ENCODE measurements at places on chromosomes 2 and 18.

- DNase-seq: no peak
These were observed 5.1 kb downstream of the CHPF start for GRCh38 chr2:219538504-219538951.

- no peak for DNase-seq
These were observed 541.2 kb upstream of the POU3F3 start for GRCh38 chr2:104312684-104313083.

- DNase-seq: no peak
These were observed 845.6 kb upstream of the CNTNAP5 start for GRCh38 chr2:123179526-123179925.

GRCh38 chr2:74037379-74037860 lies 52.7 kb downstream of the TET3 start:
- no peak for DNase-seq

GRCh38 chr2:156356014-156356754 lies 23.7 kb upstream of the NR4A2 start:
- DNase-seq: no peak

- no peak for DNase-seq
These were observed 40.4 kb downstream of the C1QL2 start for GRCh38 chr2:119117891-119118882.

DNA sequence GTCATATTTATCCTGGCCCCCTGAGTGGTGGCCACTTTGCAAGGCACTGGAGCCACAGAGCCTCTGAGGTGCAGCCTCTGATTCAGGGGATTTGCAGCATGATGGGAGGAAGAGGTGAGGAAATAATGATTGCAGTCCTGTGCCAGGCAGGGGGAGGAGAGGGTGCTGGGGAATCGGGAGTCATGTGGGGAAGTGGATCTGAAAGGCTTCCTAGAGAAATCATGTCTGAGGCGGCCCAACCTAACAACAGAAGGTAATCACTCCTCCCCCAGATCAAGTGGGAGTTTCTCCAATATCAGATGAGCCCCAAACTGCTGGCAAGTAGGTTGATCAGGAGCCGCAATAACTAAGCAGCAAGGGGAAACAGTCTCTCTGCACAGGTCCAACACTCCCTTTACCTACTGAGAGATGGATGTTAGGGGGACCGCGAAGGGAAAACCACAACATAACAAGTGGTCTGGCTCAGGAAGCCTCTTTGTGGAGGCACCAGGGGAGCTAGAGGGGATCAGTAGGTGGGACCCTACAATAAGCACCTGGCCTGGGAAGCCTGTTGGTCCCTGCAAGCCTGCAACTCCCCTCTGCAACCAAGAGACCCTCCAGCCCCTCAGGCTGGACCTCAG lies 71.8 kb upstream of the NPAS2 start:
- no peak for DNase-seq

DNA sequence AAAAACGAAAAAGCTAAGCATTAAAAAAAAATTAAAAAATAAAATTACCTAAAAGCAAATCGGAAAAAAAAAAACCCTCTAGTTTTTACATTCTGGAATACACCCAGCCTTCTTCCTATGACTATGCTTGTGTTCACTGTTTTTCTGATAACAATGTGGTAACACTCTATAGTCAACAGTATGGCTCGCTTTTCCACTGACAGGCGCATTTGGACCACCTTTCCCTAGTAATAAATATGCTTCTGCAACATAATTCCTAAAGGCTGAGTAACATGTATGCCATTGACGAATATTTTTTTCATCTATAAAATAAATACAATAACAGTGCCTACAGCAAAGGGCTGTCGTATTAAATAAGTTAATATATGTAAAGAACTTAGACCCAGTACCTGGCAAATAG lies 27.9 kb downstream of the NOL10 start:
- DNase-seq: no peak

DNA sequence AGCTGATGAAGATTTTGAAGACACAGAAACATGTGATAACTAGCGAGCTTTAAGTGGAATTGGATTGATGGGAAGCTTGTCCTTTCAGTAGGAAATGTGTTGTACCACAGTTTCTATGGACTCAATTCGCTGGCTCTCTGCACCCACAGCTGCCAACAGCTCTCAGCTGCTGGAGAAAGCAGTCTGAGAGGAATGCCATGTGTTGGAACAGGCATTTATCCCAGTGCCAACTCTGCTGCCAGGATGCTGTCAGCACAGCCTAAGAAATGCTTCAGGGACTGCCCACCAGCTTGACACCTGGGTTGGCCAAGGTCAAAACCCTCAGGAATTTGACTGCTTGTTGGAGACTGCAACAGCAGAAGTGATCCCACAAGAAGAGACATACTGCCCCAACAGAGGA lies 193.0 kb upstream of the THSD7B start:
- DNase-seq: no peak

DNA sequence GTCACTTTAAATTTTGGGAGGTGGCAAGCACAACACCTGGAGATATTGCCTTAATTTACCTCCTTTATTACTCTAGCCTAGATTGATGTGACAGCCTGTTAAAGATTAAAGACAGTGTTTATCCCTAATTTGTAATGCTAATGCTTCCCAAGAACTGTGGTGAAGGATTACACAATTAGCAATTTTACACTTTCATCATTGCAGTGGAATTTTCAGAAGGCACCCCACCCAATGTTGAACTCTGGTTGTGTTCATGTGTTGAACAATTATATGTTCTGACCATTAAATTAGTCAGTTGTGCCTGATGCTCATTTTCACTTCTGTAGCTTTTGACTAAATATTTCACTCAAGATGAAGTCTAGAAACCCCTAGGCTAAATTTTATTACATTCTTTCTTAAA lies 317.1 kb upstream of the CWC22 start:
- DNase-seq: no peak

DNA sequence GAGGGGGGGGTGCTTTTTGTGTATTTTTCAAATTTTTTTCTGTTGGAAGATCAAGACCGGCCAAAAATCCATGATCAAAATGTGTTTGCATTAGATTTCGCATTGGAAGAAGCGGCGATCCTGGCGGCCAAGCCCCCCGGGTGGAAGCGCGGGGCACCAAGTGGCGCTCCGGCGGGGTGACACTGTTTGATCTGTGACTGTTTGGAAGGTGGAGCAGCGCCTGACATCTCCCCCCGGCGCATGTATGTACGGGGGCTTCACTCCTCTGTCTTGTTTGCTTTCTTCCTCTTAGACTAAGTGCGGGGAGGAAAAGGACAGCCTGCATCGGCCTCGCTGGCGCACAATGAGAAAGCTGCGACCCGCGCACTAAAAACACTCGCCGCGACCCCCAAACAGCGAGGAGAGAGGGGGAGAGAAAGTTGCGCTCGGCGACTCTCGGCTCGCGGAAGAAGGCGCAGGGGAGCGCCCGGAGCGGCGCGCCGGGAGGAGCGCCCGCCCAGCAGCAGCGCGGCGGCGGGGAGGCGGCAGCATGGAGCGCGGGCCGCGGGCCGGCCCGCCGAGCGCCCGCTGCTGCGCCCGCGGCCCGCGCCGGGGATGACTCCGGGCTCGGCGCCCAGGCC lies 515 bp downstream of the TSHZ1 start:
- no peak for DNase-seq

GRCh38 chr18:9535430-9535991 lies 60.2 kb downstream of the RALBP1 start:
- DNase-seq: no peak

GRCh38 chr2:151280271-151280670 lies 9.2 kb downstream of the NMI start:
- DNase-seq: no peak

GRCh38 chr2:1698188-1698945 lies 45.9 kb downstream of the PXDN start:
- no peak for DNase-seq

GRCh38 chr2:157460897-157461296 lies 17.0 kb upstream of the CYTIP start:
- DNase-seq: no peak

DNA sequence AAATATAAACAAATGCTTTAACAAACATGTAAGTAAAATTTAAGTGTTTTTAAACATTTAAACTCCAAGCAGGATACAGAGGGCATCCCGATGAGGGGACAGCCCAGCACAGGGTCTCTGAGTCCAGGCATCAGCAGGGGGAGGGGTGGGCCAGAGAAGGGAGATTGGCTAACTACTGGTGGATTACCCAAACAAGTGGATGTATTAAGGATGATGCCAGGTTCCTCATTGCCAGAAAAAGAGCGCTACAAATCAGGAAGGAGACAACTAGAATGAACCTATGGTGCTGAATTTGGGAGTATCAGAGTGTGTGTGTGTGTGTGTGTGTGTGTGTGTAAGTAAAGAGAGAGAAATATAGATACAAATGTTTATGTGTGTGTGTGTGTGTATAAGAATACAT lies 162.0 kb upstream of the RMP24 start:
- DNase-seq: no peak

DNA sequence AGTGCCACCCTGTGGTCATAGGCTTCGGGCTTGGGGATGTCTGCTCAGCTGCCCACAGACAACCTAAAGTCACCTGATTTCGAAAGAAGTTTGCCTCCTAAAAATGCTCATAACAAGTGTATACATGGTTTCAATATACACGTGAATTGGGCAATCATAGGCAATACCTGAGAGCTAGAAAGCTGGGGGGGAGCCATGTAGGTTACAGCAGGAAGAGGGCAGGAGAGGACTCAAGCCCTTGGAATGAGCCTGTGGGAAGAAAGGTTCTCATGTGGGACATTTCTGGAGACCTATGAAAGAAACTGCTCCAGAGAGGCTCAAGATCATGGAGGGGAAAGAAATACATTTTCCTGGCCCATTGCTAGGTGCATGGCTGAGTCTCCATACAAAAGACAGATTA lies 109.7 kb downstream of the ACOXL start:
- DNase-seq: no peak

DNA sequence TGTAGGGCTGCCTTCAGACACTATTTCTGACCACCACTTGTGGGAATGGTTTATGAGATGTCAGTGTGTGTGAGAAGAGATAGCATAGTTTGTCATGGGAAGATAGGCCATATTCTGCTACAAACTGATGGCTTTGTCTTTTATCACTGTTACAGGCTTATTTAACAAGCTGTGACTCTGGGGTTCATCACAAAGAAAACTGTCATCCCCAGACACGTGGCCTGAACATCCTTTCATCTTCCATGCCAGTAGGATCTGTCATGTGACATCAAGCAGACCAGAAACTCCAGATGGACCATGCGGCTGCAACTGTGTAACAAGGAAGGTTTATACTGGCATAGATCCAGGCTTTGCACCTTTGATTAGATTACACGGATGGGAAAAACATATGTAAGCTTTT lies 128.6 kb upstream of the KCNH7 start:
- DNase-seq: no peak

GRCh38 chr18:13565228-13565627 lies 161.1 kb downstream of the FAM210A start:
- DNase-seq: no peak

DNA sequence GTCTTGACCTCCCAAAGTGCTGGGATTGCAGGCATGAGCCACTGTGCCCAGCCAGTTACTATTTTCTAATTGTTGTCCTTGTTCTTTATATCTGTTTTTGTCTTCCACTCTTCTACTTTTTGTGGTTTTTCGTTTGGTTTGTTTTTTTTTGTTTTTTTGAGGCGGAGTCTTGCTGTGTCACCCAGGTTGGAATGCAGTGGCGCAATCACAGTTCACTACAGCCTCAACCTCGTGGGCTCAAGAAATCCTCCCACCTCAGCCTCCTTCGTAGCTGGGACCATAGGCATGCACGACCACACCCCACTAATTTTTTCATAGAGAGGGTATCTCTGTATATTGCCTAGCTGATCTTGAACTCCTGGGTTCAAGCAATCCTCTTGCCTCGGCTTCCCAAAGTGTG lies 100.7 kb downstream of the EHBP1 start:
- no peak for DNase-seq

DNA sequence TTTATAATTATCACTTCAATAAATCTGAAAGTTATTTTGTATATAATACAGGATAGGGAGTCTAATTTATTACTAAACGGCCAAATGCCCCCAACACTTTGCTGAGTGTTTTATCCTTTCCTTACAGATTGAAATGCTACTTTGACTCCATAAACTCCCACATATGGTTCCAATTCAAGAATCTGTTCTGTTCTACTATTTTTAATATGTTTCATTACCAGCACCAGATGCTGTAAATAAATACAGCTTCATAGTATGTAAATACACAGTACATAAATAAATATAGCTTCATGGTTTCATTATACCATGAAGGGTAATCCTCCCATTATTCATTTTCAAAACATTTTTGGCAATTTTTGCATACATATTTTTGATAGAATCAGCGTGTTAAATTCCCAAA lies 34.0 kb upstream of the MREG start:
- no peak for DNase-seq

DNA sequence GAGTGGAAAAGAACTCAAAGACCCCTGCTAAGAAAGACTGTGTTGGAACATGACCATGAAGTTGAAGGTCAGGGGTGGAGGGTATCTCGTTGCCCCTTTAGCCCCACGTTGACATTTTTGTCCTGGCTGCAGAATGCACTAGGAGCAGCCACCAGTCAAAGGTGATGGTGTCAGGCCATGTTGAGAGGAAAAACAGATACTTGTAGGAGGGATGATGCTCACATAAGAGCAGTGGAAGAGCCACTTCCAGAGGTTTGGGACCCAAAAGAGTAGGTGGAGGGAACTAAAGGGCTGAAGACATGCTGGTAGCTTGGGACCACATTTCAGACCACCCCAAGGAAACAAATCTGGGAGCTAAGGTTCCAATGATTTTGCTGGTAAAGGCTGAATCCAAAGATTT lies 159.0 kb downstream of the MYO3B start:
- DNase-seq: no peak

DNA sequence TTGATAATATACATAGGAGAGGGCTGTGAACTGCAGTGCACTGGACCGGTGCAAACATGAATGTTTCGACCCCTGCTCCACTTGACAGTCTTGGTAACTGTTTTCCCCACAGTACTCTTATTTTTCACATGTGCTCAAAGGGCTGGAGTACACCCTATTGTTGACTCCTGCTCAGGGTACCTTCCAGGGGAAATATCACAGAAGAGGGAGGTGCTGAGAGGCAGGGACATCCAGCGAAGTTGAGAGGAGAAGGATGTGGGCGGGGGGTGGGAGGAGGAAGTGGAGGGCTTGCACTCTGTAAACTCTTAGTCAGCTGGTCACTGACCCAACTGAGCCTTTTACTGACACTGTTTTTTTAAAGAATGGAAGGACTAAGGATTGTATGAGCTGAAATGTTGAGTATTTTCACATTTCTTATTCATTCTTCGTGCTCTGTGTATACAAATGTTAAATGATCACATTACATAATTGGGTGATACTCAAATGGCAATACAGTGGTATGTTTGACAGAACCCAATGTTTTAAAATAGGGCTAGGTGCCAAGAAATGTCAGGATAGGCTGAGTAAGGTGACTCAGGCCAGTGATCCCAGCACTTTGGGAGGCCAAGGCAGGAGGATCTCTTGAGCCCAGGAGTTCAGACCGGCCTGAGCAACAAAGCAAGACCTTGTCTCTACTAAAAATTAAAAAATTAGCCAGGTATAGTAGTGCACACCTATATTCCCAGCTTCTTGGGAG lies 10.0 kb downstream of the INPP4A start:
- DNase-seq: no peak

DNA sequence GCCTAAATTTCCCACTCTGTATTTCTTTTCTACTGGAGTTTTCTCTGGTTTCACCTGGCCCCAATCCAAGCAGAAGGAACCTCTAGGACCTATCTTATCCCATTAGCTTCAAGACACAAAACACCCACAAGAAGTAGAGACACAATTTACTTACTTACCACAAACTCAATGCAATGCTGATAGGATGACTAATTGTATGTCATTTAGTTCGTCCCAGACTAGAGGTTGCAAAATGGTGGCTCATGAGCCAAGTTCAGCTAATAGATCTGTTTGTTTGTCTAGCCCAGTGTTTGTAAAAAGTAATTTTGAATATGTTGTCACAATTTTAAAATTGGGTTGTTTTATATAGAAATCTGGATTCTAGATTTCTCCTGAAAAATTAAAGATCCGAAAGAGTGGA lies 34.7 kb upstream of the ZSWIM2 start:
- DNase-seq: no peak

Data from NCI-H1048 (cell line).